ENCODE measurements at places on chromosomes 7 and 10.
A peak's percentile ranks its signal among the peaks of the same experiment; 100 is the strongest.

- no peak for DNase-seq
These were observed 86.6 kb upstream of the C7orf33 start for GRCh38 chr7:148503900-148504487.

DNA sequence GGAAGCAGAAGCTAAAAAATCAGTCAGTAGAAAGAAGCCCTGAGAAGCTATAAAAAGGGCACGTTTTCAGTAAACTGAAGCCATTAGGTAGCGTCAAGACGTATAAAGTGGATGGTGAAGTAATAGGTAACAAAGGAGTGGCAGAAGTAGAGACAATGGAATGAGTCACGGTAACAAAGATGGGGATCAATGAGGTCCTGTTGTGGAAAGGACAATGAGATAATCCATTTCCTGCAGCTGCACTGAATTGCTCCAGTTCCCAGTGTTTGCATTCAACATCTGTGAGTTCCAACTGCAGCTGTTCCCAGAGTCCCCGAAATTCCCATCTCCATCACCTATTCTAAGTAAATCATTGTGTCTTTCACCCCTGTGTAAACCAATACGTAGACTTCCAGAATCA lies 4.8 kb upstream of the HYCC1 start:
- peak; percentile 58 for DNase-seq

- DNase-seq: no peak
These were observed 18.4 kb downstream of the RPA3 start for GRCh38 chr7:7699970-7700369.

- peak; percentile 25 for DNase-seq
These were observed 144.5 kb downstream of the PPP1R3A start for GRCh38 chr7:113774182-113774807.

- no peak for DNase-seq
These were observed 118.9 kb downstream of the PPP1R3A start for GRCh38 chr7:113799896-113800295.

GRCh38 chr7:92092210-92092609 lies 42.1 kb downstream of the CYP51A1 start:
- no peak for DNase-seq

GRCh38 chr7:87482115-87482514 lies 6.6 kb upstream of the ABCB4 start:
- no peak for DNase-seq

DNA sequence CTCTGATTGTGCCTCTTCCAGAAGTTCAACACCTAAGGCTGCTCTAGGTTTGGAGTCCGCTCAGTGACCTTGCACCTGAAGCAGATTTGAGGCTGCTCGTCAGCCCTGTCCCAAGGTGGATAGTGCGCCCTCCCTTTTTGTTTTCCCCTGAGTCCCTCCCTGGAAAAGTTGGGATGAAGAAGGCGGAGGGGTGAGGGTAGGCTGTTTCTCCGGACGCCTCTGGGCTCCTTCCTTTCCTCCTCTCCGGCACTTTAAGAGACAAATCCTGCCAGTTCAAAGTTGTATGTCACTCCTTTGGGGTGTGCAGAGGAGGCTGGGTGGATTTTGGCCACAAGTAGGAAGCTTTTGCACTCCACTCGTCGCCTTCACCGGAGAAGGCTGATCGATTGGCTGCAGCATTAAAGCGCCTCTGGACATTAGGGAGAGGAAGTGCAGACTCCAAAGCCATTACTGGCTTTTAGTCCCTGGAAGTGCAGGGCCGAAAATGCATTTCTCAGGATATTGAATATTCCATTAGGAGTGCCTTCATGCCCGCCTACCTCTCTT lies 81.9 kb upstream of the PRKG1 start:
- DNase-seq: no peak

DNA sequence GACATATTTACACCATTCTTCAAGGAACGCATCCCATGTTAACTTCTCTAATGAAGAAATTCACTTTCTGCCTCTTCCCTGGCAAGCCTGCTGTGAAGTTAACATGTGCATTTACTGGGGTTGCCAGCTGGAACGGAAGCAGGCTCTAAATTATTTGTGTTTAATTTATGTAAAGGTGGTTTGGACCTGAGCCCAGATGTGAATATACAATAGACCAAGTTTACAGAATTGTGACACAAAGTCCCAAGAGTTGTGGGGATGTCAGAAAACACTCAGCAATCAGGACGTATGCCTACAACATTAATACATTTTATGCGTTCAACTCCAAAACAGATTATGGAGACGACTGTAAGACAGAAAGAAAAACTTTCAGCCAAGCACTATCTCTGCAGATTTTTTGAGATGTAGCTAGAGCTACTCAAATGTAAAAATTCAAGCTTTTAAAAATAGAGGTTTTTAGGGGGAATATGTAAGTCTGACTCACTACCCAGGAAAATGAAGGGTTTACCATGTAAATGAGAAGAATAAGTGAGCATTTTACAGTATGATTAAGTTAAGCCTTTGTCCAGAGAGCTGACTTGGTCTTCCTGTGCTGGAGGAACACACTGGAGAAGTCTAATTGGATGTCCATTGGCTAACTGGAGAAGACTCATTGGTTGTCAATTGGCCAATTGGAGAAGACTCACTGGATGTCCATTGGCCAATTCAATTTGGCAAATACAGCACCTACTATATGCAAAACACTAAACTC lies 19.5 kb downstream of the NRP1 start:
- DNase-seq: no peak

DNA sequence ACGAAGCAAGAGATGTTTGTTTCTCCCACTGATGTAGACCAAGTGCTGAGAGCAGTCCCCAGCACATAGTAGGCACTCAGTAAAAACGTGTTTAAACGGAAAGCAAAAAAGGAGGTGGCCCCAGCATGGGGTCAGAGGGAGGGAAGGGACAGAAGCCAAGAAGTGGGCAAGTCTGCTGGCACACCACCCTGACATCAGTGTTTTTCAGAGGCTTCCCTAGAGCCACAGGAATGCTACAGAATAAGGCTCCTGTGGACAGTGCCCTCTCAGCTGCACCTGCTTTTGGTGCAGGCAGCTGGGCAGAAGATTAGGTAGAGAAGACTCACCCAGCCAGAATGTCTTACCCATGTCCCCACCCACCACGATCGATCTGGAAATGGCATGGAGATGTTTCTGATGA lies 8.3 kb upstream of the ANKRD1 start:
- no peak for DNase-seq

DNA sequence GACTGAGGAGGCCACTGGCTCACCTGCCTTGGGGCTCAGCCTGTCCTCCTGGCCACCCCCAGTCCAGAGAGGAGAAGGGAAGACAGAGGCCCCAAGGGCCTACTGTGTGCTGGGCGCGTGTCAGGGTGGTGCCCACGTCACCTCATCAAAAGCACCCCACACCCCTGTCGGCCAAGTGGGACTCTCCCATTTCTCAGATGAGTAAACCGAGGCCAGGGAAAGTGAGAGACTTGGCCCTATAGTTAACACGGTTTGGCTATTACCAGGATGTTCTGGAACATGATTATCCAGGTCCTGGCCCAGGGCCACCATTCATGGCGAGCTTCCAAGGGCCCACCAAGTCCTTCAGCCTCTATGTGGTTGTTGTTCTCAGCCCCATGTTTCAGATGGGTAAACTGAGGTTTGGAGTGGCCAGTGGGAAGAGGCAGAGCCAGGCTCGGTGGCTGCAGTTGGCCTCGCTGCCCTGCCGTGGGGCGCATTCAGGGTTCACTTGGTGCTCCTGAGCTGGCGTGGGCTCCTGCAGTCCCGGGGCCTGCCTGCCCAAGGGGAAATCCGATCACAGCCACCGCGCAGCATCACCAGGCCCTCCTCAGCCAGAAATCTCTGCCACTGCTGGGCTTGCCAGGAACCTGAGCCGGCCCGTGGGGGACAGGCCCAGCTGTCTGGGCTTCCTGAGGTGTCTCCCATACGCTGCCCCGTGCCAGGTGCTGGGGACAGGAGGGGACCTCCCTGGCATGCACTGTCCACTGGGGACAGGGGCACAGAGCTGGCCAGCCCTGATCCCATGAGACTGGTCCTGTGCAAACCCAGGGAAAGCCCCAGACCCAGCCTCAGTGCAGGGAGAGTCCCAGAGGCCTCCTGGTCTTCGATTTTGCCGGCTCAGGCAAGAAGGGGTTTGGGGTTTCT lies 117.7 kb upstream of the TNRC18 start:
- DNase-seq: no peak

DNA sequence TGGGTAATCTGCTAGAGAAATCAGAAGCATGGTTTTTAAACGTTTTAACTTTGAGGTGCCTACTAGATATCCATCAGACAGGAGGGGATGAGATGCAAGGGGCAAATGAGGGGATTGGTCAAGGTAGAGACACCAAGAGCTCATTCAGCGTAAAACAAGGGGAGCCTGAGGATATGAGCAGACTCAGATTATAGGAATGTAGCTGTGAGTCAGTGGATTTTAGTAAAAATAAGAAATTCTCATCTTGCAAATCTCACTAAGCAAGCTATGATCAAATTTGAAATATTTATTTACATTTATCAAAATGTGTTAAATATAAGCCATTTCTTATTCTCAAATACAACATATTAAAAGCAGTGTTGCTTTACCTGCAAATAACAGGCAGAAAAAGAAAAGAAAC lies 21.4 kb upstream of the TFEC start:
- no peak for DNase-seq

- peak; percentile 20 for DNase-seq
These were observed 68.8 kb upstream of the GRB10 start for GRCh38 chr7:50851451-50851850.

DNA sequence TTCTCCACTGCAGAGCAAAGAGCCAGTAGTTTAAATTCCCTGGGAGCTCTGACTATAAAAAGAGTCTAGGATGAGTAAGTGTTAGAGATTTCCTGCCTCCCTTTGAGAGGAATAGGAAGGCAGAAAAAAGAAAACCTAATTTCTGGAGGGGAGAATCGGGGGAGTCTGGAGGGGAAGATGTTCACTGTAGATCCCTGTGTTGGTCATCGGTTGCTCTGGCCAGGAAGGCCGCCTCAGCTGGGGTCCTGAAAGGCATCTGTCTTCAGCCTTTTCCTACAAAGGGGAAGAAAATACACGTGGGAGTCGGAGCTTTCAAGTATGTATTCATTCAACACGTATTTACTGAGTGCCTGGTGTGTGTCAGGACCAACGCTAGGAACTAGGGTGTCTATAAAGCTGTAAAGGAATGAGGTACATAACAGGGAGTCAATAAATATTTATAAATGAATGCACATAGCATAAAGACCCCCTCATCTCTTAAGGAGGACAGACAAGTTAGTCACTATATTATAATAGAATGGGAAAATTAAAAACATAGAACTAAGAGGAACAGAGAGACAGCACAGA lies 101.1 kb downstream of the ICA1 start:
- DNase-seq: no peak

- DNase-seq: no peak
These were observed 61.4 kb downstream of the FRMPD2 start for GRCh38 chr10:48213047-48213446.

- DNase-seq: no peak
These were observed 9.8 kb downstream of the ZNF775 start for GRCh38 chr7:150388709-150389531.

DNA sequence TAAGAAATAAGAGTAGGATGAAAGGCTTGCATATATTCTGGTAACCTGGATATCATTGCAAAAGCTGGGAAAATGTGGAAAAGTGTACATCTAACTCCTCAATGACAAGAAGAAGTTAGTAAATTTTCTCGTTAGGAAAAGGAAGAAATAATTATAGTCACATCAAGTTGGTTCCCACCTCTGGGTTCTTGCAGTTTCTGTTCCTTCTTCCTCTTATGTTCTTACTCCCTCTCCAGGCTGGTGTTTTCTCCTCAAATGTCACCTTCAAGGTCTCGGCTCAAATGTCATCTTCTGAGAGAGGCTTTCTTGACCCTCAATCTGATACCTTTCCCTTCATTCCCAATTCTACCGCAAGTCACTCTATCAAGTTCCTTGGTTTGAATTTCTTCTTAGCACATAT lies 64.4 kb downstream of the ENTPD1 start:
- DNase-seq: no peak

DNA sequence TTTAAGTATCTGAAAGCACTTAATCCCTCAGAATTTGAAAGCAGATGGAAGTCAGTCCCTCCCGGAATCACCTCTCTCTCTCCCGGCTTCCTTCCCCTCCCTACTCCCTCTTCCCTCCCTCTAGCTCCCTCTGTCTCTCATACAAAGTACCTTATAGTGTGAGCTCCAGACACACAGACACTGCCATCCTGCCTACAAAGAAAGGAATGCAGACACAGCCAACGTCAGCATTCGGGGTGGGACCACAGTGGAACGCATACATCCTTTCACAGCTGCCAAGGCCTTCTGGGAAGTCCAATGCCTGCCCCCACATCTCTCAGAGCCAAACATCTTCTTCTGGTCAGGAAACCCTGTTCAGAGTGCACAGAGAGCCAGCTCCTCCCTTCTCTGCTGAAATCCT lies 9.3 kb downstream of the NOD1 start:
- no peak for DNase-seq

DNA sequence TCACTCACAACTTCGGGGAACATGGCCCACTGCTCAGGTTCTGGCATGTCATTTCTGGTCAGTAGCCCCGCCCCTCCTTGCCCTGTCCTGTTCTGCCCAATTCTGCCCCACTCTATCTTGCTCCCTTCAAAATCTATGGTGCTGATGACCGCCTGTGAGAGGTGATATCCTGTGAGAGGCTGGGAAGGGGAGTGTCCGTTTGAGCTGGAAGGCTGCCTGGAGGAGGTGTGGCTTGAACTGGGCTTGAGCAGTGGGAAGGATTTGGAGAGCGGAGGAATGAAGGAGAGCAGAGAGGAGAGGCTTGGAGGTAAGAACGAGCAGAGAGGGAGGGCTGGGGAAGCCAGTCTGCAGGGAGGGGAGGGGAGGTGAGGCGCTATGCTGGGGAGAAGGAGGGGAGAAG lies 145.3 kb downstream of the RPS24 start:
- no peak for DNase-seq

GRCh38 chr10:47449102-47449978 lies 34.6 kb downstream of the ANXA8 start:
- DNase-seq: peak; percentile 74

DNA sequence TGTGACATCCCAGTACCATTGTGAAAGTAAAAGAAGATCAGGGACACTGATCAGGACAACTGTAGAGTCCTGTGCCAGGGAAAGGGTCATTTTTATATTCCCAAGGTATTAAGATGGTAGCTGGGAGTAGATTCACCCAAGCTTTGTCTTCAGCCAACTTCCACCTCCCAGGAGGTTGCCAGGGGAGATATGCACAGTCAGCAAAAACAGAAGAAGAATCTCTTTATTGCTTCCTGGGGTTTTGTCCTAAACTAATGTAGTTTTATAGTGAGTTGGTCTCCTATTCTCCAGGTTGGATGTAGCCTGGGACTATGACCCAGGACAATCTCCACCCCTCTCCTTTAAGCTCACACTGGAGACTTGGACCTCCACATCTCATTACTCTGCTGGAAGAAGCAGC lies 139.2 kb downstream of the RAMP3 start:
- no peak for DNase-seq

GRCh38 chr10:27393961-27394360 lies 110.1 kb upstream of the RAB18 start:
- no peak for DNase-seq

- DNase-seq: peak; percentile 46
These were observed 103.8 kb downstream of the ATE1 start for GRCh38 chr10:121823993-121824463.

GRCh38 chr10:71625445-71626175 lies 94.0 kb downstream of the C10orf105 start:
- no peak for DNase-seq

GRCh38 chr10:90481326-90481923 lies 376.4 kb downstream of the HTR7 start:
- DNase-seq: no peak
